HT-29 (cell line): ENCODE measurements at places on chromosomes 11 and 22.
A peak's percentile ranks its signal among the peaks of the same experiment; 100 is the strongest.

GRCh38 chr22:26330971-26331625 lies 98.0 kb upstream of the ASPHD2 start:
- peak; percentile 51 for DNase-seq

- DNase-seq = no peak
Observed at GRCh38 chr11:116519499-116519898, 253.3 kb downstream of the BUD13 start.

DNA sequence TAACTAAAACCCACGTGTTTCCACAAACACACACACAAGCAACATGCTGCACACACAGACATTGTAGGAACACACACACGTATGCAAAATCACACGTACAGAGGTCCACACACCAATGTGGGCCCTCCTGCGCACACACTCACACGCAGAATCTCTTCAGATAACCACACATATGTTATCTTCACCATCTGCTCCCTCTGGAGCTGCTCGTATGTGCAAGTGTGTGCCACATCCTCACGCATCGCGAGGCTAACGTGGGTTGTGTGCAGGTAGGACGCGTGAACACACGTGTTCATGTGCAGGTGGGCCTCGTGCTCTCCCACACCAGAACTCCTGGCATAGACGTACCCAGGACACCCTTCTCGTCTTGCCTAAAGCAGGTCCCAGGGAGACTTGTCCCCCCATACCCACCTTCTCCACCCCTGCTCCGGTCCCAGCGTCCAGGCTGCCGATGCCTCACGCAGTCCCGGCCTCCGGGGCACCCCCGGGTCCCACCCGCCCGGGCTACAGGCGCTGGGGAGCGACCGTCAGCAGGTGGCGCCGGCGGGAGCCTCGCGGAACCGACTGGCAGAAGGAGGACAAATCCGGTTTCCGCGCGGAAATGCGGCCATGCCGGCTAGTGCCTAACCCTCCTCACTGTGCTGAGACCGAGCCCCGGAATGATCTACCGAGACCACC lies 10.3 kb upstream of the IGSF9B start:
- DNase-seq = no peak

DNA sequence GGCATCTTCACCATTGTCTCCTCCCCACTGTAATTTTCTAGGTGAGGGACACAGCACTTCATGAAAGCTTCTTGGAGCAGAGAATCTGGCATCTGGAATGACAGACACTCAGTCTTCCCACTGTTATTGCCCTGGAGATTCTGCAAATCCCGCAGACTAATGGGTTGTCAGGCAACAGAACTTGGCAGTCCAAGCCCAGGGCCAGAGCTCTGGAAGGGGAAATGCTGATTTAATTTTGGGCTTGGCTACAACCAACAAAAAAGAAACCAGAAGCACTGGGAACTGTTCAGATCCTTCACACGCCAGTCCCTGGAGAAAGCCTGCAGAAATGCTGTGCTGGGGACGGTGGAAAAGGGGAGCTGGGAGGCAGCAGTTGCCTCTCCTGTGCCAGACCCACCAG lies 71.5 kb upstream of the BID start:
- no peak for DNase-seq

GRCh38 chr11:47216121-47216798 lies 1.5 kb downstream of the DDB2 start:
- peak; percentile 96 for DNase-seq

DNA sequence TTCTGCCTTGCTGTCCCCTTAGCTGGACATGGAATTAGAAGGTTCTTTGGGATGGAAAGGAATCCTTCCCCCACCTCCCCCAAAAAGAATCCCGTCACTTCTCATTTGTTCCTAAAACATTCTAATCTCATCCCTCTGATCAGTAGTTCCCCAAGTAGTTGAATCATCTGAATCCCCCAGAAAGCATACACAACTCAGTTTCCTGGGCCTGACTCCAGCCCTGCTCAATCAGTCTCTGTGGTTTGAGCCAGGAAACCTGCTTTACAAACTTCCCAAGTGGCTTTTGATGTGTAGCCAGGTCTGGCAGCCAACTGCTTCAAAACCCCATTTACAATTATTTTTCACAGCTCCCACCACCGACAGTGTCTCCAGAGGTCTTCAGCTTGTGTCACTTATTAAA lies 20.2 kb downstream of the C22orf31 start:
- DNase-seq = no peak

- no peak for DNase-seq
Observed at GRCh38 chr11:23192256-23192655, 332.0 kb upstream of the CCDC179 start.

GRCh38 chr11:69434471-69434931 lies 47.0 kb upstream of the LINC01488 start:
- DNase-seq = no peak

GRCh38 chr11:124732230-124732629 lies 7.5 kb upstream of the NRGN start:
- no peak for DNase-seq

- DNase-seq = no peak
Observed at GRCh38 chr11:123371506-123372297, 58.4 kb upstream of the GRAMD1B start.

GRCh38 chr11:95850137-95850536 lies 59.8 kb downstream of the CEP57 start:
- no peak for DNase-seq

- peak; percentile 65 for DNase-seq
Observed at GRCh38 chr11:43282607-43283440, 29.0 kb upstream of the API5 start.

DNA sequence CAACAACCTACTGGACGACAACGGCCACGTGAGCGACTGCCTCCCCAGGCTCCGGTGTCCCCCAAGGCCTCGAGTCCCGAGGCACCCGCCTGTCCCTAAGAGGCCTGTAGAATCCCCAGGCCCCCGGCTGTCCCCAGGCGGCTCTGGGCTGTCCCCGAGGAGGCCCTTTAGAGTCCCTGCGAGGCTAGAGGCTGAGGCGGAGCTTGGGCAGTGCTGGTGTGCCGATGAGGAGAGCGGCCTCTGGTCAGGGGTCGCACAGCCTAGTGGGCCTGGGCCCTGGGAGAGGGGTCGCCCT lies 3.7 kb downstream of the TBX1 start:
- no peak for DNase-seq

DNA sequence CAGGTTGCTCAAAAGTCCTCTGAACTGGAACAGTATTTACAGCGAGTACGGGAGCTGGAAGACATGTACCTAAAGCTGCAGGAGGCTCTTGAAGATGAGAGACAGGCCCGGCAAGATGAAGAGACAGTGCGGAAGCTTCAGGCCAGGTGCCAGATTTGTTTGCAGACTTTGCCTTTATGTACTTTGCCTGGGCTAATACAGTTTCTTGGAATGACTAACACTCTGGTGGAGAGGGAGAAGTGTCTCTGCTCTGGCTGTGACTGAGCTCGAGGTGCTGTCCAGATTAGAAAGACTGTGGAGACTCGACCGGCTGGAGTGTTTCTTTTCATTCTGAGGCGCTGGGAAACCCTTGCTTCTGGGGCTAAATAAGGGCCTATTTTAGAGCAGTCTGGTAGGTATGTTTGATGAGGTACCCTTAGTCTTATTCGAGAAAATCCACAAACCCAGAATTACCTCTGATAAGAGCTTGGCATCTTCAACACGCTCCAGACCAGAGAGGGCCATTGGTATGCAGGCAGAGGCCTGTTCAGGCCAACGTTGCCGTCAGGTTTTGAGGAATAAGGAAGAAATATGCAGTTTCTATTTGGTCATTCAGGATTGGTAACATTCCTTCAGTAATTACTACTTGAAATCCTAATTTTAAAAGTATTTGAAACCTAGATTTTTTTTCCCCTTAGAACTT lies 76.5 kb downstream of the SWAP70 start:
- DNase-seq = peak; percentile 69

- DNase-seq = no peak
Observed at GRCh38 chr11:60389279-60389910, 6.9 kb upstream of the MS4A14 start.

GRCh38 chr11:133727774-133728173 lies 117.5 kb downstream of the SPATA19 start:
- DNase-seq = no peak

DNA sequence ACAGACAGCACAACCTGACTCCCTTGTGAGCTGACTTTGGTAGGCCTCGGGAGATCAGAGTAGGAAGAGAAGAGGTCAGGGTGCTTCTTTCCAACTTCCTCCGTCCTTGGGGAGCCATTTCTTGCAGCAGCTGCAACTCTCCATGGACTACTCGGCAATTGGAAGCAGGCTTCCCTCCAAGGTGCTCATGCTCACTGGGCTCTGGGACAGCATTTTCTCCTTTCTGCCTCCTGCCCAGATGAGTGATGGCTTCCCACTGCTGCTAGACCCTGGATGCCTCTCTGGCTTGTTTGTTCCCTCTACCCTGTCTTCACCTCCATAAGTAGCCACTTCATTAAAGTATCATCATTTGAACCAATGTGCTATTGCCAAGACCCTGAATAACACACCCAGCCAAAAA lies 8.2 kb upstream of the PRSS23 start:
- no peak for DNase-seq

GRCh38 chr11:34449013-34449412 lies 10.3 kb downstream of the CAT start:
- DNase-seq = no peak

DNA sequence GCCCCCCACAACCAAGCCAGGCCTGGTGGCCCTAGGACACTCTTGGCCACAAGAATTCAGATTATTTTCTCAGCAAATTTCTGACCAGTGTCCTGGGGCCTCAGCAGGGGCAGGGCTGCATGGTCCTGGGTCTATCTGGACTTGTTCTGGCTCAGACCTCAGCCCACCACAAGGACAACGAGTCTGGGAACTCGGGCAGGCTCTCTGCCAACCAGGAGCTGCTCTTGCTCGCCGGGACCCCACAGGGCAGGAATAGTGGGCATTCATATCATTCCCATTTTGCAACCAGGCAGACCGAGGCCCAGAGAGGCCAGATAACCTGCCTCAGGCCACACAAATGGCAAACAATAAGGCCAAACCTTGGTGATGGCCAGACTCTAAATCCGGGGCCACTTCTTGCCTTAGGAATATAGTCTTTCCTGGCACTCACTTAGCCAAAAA lies 75.4 kb upstream of the WNT7B start:
- no peak for DNase-seq

DNA sequence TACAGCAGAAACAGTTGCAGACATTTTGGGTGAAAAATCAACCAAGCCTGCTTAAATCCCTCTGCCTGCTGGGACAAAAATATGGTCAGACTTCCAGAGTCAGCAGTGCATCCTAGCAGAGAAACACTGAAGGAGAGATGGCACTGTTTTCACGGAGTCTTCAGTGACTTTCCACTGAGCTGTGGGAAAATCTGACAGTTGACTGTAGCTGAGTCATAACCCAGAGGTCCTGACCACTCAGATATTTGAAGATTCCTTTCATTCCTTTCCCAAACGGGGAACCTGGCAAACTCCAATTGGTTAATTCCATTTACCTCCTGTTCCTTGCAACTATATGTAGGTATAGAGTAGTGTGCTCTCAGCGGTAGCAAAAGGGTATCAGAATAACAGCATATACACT lies 20.9 kb upstream of the UPB1 start:
- DNase-seq = no peak

DNA sequence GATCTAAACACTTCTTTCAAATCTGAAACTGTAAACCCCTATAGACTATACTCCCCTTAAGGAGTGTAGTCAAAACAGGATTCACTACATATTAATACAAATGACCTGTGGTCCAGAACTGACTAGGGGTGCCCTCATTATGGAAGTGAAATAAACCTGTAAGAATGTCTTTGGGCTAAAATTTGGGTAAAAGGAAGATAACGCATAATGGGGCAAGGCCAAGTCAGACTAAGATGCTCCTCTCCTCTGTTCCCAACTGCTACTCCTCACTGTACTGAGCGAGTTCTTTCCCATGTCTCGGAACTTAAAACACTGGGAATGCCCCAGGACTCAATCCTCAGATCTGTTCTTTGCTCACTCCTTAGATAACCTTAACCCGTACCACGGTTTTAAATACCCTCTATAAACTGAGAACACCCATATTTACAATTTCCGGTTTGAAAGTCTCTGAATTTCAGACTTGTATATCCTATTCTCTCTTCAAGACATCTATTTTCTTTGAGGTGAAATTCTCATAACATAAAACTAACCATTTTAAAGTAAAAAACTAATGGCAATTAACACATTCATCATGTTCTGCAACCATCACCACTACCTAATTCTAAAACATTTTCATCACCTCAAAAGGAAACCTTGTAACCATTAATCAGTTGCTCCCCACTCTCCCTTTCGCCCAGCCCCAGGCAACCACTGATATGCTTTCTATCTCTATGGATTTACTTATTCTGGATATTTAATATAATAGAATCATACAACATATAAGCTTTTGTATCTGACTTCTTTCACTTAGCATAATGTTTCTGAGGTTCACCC lies 4.0 kb downstream of the THAP12 start:
- DNase-seq = no peak

GRCh38 chr11:111819161-111819828 lies 52.1 kb downstream of the ALG9 start:
- no peak for DNase-seq

- peak; percentile 98 for DNase-seq
Observed at GRCh38 chr11:45843158-45843924, 3.9 kb upstream of the CRY2 start.

GRCh38 chr11:118947091-118947490 lies 9.0 kb upstream of the UPK2 start:
- no peak for DNase-seq

DNA sequence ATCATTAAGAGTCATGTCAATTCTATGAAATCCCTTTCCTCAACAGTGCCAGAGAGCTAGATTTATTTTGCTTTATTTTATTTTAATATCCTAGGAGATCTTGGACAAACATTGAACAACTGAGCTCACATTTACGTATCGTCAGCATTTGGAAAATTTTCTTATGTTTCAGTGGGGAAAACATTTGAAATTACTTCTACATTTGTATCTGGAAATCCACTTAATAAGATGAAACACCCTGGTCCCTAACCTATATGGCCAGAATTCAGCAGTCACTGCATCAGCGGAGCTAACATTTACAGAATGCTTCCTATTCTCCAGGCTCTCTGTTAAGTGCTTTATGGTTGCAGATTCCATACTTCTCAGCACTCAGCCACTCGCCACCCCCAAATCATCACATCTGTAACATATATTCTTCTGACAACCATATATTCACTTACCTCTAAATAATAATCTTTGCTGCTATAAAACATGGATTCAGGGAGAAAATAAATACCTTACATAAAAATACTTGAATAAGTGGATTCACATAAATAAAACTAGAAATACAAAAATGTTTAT lies 773.9 kb downstream of the JRKL start:
- no peak for DNase-seq

- peak; percentile 62 for DNase-seq
Observed at GRCh38 chr11:45848654-45849081, 1.4 kb downstream of the CRY2 start.

GRCh38 chr11:75421035-75421602 lies 11.9 kb downstream of the KLHL35 start:
- DNase-seq = no peak

- peak; percentile 22 for DNase-seq
Observed at GRCh38 chr11:107770551-107770951, 58.7 kb upstream of the SLN start.

- DNase-seq = peak; percentile 39
Observed at GRCh38 chr11:134207538-134208239, 16.1 kb downstream of the NCAPD3 start.
